ENCODE measurements at places on chromosomes 1 and 21.

- no peak for DNase-seq
Observed at GRCh38 chr1:89697383-89697782, 64.5 kb downstream of the LRRC8C start.

DNA sequence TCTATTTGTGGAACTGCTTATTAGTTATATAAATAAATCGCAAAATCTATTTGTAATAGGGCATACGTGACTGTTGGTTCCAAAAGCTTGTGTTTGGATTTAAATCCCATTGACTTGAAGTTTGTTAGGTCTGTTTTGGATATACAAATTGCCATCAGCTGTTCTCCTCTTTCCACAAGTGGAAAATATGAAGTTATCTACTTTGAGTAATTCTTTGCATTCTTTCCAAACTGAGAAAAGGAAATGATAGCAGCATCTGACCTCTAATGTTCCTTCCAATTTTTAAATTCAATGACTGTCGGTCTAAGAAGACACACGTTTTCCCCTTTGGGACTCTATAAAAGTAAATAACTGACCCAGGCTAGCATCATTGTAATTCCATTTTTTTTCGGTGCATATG is 165.7 kb upstream of the SGIP1 start:
- no peak for DNase-seq

DNA sequence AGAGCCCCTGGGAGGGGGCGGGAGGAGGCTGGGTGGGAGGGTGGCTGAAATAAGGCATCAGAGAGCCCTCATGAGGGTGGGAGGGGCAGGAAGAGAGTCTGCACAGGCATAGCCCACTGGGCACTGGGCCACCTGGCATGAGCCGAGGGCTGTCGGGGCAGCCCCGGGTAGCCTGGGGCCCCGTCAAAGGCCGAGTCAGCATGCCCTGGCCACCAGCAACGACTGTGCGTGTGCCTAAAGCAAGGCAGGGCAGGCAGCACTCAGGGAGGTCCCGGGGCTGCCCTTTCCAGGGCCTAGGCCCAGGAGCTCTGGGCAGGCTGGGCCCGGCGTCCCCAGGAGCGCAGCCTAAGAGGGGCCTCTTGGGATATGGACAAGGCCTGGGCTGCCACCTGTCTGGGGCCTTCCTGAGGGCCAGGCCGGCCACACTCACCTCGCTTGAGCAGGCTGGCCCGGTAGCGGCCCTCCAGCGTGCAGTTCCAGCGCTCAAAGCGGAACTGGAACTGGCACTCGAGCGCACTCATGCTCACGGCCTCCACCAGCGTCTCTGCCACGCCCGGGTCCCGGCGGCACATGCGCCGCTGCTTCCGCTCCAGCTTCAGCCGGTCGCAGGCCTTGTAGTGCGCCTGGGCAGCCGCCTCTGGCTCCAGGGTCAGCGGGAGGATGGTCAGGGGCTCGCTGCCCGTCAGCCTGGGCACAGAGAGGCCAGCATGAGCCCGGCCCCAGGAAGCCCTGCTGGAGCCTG is 22.7 kb downstream of the WNT9A start:
- DNase-seq, result no peak

DNA sequence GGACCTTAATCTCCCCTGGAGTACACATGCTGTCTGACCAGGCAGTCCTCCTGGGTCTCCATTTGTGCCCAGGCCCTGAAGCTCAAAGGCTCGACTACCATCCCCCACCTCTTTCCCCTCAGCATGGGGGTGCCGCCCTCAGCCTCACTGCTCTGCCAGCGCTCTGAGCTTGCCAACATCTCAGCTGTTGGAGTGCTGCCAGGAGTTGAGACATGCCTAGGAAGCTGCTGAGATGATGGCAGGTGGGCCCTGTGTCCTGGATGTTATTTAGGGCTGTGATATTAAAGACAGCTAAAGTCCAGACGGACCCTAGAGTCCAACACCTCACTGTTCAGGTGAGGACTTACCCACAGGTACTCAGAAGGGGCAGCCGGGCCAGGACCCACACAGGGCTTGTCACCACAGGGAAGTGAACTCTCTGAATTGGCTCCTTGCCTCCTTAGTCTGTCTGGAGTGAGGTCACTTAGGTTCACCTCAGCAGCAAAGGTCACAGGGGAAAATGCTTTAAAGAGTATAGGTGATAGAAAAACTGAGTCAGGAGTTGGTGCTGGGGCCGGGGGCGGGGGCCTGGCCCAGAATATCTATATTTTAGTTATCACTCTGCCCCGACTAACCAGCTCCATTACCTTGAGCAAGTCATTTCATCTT is 19.7 kb upstream of the KCNC4 start:
- peak; percentile 26 for DNase-seq

DNA sequence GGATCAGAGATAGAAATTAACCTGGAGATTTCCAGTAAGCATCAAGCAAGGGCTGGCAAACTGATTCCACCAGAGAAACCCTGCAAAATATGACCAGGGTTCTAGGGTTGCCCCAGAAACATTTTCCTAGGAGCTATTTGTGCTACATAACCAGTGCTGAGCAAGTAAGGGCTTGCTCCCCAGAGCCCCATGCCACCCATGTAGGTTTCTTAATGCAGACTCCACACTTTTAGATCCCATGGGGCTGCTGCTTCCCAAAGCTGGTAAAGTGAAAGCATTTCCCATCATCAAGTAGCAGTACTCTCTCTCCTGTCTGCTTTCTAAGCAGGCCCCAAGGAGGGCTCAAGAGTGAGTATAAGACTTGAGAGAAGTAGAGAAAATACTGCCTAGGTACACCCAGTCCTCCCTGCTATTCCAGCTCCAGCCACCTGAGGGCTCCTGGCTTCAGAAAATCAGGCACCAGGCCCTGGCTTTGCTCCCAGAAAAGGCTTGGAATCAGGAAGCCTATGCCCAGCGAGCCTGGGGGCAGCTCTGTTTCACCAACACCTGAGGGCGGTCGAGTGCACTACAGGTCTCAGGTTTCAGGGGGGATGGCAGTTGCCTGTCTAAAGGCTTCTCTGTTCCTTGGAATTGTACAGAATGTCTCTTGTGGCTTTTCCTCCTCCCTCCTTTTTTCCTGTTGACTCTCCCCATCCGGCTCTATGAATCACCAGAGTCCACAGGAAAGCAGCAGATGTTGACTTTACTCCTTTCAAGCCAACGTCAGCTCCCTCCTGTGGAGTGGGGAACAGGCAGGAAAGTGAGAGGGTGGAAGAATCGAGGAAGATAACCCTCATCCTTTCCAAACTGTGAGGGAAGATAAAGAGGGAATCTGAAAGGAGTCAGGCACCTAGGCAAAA is 6.2 kb upstream of the ANKRD35 start:
- DNase-seq, result peak; percentile 97

- no peak for DNase-seq
Observed at GRCh38 chr1:58065520-58065919, 481.0 kb downstream of the OMA1 start.

GRCh38 chr1:58765441-58765840 is 18.4 kb downstream of the JUN start:
- no peak for DNase-seq

DNA sequence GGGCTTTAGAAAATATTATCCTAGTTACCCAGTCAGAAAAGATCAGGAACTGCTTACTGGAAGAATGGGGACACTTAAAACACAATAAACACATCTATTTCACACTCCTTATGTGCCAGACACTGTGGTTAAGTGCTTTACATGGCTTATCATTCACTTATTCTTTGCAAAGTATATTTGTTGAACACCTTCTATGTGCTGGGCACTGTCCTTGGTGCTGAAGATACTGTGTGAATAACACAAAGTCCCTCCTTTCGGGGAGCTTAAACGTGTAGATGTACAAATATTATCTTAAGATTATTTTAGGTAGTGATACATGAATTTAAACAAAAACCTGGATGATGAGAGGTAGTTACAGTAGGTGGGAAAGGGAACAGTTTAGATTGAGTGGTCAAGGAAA is 169.3 kb downstream of the ST6GALNAC5 start:
- no peak for DNase-seq

- no peak for DNase-seq
Observed at GRCh38 chr1:36864823-36865601, 169.3 kb downstream of the GRIK3 start.

DNA sequence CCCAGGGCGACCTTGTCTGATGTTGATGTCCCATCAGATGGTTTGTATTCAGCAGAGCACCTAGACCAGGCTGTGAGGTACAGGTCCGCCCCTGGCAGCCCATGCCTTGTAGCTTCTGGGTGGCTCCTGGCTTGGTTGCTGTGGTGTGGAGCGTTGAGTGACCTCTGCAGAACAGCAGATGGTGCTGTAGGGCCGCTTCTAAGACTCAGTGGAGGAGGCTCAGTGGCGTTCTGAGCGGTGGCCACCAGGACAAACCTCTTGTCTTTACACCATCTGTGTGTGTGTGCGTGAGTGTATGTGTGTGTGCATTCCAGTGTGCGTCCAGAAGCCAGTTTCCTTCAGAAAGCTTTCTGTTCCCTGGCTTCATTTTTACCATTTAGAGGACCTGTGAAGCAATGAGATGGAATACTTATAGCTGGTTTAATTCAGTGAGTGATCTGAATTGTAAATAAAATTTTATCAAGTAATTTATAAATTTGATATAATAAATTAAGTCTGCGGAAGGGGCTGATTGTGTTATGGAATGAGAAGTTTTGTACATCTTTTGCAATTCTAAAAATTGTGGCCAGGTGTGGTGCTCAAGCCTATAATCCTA is 66.1 kb downstream of the ADARB1 start:
- DNase-seq, result peak; percentile 85

Data from DMS 273 treated with DMSO at 0.1 percent for 48 hours (cell line).